ENCODE measurements at places on chromosomes 11 and 22.

DNA sequence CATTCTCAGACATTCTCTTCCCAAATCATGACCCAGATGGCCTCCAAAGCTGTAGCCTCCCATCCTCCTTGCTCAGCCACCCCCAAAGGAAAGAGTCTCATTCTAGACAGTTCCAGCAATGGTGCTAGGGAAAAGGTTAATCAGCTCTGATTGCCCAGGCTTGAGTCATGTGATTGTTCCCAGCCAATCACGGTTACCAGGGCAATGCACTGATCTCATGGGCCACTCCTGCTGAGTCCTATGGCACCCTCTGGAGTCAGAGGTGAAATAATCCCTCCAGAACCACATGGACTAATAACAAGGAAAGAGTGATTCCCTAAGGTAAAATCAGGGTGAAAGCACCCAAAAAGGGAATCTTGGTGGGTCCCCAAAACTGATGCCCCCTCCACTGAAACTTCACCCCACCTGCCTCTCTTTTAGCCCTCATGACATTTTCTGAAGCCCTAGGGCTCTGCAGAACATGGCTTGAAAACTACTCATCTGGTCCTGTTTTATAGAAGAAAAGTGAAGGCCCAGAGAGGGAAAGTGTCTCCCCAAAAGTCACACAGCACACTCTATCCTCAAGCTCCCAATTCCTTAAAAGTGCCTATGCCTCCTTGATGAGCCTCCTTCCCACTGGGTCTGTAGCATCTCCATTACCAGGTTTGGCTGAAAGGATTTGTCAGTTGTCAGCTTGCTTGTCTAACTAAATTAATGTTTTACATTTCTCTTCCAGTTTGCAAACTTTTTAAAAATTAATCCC, 203.7 kb downstream of the MN1 start:
- DNase-seq = no peak

DNA sequence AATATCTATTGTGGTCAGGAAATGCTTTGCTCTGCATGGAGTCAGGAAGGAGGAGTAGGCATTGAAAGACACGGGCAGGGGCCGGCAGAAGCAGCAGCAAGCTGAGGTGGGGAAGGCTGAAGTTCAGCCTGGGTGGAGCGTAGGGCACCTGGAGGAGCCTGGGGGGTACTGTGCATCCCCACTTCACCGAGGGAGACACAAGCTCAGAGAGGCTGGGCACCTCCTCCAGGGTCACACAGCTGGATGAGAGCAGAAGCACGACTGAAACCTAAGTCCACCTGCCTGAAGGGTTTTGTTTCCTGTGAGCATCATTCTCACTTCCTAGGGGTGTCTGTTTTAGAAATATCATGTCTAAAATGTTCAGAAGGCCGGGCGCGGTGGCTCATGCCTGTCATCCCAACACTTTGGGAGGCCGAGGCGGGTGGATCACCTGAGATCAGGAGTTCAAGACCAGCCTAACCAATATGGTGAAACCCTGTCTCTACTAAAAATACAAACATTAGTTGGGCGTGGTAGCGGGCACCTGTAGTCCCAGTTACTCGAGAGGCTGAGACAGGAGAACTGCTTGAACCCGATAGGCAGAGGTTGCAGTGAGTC, 138.3 kb downstream of the MPPED1 start:
- no peak for DNase-seq

DNA sequence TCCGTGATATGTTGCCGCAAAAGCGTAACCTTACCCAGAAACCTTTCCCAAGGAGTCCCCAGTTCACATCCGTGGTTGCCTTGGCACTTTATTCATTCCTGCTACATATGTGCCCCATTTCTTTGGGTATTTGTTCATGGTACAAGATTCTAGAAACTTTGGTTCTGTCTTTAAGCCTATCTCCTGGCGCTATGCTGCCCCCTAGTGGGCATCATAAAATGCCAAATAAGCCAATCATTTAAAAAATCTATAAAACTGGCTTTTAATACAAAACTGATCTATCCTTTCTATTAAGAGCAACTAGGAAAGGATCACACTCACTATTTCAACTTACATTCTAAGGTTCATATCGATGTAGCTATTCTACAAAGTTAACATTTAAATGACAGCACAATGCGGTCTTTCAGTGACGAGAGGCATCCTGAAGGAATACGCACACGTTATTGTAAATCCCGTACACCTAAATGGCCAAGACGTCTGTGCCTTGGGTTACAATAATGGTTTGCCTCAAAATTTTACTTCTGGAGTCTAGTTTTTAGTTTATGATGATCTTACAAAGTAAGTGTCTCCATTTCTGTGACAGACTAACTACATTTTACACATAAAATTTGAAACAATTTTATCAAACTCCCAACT, 16.2 kb downstream of the PIWIL3 start:
- no peak for DNase-seq

GRCh38 chr11:14764579-14765527, 121.2 kb downstream of the PDE3B start:
- no peak for DNase-seq

- DNase-seq = no peak
Observed at GRCh38 chr11:13318498-13319295, 41.1 kb downstream of the BMAL1 start.

- no peak for DNase-seq
Observed at GRCh38 chr11:707817-708420, 1.9 kb downstream of the EPS8L2 start.

DNA sequence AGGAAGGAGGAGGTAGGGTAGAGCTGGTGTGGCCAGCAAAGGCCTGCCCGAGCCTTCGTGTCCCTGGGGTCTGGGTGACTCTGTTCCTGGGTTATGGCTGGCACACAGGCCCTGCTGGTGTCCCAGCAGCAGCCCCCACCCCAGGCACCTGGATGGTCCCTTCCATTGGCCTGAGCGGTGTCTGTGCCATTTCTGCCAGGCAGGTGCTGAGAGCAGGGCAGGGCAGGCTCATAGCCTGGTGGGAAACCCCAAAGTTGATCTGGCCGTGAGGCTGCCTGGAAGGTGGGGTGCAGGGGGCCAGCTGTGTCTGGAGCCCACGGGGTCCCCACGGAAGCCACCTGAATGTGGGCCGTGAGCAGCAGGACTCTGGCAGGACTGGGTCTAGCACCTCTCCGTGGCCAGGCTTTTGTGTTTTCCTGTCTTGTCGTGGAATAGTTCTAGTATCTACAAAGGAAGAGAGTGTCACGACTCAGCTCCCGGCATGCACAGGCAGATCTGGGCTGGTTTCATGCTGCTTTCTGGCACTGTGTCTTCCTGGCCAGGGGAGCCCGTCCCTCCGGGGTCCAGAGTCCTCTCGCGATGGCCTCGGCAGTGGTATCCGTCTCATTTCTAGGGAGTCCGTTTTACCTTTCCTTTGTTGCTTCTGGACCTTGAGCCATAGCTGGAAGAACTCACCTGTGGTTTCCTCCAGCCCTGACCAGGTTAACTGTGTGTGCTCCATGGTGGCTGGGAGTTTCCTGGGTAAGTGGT, 83.7 kb downstream of the KCNQ1 start:
- no peak for DNase-seq

DNA sequence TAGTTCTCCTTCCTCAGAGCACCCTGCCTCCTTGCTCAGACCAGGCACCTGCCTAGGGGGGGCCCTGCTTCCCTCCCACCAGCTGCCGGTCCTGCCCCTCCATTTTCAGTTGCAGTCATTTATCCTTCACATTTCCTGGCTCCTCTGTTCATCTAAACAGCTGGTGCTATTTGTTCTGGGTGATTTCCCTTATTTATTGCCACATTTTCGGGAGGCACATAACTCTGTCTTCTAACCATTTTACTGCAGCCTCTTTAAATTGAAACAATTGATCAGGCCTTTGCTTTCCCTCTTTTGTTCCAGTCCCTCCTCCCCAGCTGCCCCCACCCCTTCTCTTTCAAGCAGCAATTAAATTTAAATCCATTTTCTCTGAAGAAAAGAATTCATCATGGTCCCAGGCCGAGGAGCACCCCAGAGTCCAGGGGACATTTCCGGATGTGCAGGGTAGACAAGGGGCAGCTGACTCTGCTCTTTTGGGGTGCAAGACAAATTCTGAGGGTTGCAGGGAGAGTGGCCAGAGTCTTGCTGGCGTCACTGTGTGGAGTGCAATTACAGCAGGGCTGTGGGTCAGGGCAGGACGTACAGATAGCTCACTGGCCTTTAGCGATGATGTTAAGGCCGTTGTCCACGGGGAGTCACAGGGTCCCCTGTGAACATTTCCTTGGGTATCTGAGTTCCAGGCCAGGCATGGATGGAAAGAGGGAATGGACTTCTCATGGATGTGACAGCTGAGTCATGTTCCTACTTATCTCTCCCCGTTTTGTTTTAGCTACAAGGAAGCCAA, 476.4 kb downstream of the TBC1D22A start:
- no peak for DNase-seq
